OCI-LY7 (cell line): ENCODE measurements at places on chromosomes 7 and 10.

DNA sequence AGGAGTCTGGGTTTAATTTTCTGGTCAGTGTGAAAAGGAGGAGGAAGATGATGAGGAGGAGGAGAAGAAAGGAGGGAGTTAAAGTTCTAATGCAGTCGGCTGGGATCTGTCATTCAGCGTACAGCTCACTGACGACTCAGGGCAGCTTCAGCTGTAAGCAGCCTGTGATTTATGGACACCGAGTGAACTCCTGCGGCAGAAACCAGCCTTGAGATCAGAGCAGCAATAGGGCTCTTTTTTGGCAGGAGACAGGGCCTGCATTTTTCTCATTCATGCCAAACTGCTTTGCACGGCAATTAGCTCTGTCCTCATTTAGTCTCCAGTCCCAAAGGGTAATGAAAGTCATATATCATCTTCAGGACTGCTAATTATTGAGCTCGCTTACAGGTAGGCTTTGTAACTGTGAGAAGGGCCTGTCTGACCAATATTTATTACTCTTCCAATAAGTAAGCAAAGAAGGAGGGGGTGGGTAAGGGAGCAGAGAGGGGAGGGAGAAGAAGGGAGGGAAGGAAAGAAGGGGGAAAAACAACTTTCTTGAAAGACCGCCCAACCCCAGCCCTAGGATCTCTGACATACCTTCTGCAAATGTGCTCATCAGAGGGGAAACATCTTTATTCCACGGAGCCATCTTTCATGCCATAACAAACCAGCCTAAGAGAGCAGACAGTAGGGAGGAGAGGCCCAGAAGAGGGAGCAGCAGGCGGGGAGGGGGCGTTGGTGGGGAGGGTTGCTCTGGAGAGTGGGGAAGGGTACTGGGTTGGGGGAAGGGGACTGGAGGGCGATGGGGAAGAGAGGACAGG lies 48.1 kb upstream of the COMTD1 start:
- DNase-seq: no peak

GRCh38 chr7:104986628-104987259 lies 27.3 kb upstream of the KMT2E start:
- peak; percentile 35 for DNase-seq

- DNase-seq: no peak
Observed at GRCh38 chr10:75779276-75779675, 347.9 kb downstream of the LRMDA start.

GRCh38 chr7:148211740-148212151 lies 378.8 kb upstream of the C7orf33 start:
- DNase-seq: no peak

DNA sequence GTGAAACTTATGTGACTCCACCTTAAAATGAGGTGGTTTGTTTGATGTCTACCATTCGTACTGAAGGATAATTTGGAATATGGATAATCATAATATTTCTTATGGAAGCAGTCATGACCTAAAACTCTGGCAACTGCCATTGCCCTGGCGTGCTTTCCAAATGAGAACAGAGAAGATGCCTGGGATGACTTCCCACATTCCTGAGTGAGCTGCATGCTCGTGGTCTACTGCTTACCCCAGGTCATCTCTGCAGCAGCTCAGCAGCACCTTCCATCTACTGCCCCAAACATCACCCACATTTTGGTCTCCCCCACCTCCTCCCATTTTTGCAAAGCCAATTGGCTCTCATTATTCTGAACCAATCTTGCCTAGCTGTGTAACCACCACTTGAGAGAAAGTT lies 40.1 kb downstream of the LYZL1 start:
- DNase-seq: no peak

DNA sequence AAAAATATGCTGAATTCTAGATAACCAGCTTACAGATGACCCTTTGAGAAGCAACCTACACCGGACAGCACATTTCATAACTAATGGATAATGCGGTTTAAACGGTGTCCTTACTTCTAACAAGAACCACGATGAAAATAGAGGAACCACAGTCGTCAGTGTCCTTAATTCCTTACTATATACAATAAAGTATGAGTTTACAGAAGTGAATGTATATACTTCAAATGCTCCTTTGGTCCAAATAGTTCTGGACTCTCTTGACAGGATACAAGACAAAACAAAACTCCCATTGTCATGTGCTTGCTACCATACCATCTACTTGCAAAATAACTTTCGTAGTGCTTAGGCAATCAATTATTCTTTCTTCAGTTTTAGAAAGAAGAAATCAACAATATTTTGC lies 2.4 kb downstream of the NAMPT start:
- no peak for DNase-seq

GRCh38 chr10:72229261-72230251 lies 13.5 kb upstream of the ASCC1 start:
- no peak for DNase-seq

DNA sequence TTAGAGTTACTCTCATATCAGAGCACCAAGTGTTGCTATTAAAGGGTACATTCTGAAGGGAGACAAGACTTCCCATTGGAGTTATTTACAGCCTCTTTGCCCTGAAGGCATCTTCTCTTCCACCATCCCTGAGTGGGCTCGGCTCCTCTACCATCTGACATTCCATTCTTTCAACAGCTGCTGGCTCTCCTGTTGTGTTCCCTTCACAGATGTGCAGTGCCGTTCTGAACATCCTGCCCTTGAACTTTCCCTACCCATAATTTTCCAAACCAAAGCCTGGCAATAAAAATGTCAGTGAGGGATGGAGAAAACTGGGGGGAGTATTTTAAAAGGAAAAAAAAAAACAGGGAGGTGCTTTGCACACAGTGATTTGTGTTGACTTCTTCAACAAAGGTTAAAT lies 392.9 kb downstream of the KCNMA1 start:
- no peak for DNase-seq

GRCh38 chr7:44634187-44634838 lies 27.9 kb downstream of the OGDH start:
- DNase-seq: no peak

DNA sequence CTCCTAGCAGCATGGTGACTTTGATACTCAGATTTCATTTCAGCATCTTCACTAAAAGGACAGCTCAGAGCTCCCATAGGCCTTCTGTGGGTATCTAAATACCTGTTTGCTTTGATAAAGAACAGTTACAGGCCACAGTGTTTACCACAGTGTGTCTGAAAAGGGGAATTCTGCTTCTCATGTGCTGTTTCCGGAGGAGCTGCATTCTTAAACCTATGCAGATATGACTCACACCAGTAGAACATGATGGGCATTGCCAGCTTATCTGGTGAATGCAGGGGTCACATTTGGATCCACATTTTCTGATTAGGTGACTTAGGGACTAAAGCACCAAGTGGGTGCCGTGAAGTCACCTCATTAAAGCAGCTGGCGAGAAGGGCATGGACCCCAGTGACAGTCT lies 52.6 kb downstream of the TRRAP start:
- no peak for DNase-seq

GRCh38 chr7:10875080-10875479 lies 98.6 kb upstream of the PHF14 start:
- no peak for DNase-seq

- no peak for DNase-seq
Observed at GRCh38 chr7:131294553-131294952, 33.1 kb upstream of the MKLN1 start.

GRCh38 chr7:108282427-108282996 lies 152.4 kb upstream of the LAMB4 start:
- no peak for DNase-seq

GRCh38 chr10:2079603-2080078 lies 342.3 kb upstream of the ADARB2 start:
- no peak for DNase-seq

GRCh38 chr10:22659866-22660265 lies 54.5 kb downstream of the PIP4K2A start:
- no peak for DNase-seq

GRCh38 chr10:8532647-8533046 lies 478.2 kb downstream of the GATA3 start:
- no peak for DNase-seq

DNA sequence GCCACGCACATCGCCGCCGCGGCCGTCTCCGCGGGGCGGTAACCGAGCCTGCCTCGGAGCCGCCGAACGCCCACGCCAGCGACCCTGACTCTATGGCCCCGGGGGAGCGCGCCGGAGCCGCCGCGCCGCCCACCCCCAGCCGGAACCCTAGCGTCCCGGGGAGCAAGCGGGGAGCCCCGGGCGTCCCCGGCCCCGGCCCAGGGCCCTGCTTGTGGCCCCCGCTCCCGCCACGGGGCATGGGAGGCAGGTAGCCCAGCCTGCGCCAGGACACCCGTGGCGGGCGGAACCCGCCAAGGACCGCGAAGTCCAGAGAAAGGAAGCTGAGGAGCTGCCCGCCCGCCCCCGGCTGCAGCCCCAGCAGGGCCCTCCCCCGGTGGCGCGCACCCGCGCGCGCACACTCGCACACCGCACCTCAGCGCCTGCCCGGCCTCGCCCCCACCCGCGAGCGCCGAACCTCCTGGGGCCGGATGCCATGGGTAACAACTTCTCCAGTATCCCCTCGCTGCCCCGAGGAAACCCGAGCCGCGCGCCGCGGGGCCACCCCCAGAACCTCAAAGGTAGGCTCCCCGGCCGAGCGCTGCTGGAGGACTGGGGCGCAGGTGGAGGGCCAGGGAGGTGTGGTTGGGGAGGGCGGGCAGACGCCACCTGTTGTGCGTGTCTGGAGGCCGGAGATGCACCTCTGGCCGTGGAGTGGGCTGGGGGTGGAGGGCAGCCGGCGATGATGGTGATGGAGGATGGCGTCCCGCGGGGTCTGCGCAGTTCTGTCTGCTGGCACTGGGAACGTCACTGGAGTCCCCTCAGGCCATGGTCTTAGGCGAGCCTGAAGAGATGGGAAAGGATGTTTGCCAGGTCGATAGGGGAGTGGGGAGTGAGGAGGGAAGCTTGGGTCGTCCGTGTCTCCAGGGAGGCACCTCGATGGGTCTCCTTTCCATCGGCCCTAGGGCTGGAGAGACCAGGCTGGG lies 692 bp downstream of the NEURL1 start:
- no peak for DNase-seq

DNA sequence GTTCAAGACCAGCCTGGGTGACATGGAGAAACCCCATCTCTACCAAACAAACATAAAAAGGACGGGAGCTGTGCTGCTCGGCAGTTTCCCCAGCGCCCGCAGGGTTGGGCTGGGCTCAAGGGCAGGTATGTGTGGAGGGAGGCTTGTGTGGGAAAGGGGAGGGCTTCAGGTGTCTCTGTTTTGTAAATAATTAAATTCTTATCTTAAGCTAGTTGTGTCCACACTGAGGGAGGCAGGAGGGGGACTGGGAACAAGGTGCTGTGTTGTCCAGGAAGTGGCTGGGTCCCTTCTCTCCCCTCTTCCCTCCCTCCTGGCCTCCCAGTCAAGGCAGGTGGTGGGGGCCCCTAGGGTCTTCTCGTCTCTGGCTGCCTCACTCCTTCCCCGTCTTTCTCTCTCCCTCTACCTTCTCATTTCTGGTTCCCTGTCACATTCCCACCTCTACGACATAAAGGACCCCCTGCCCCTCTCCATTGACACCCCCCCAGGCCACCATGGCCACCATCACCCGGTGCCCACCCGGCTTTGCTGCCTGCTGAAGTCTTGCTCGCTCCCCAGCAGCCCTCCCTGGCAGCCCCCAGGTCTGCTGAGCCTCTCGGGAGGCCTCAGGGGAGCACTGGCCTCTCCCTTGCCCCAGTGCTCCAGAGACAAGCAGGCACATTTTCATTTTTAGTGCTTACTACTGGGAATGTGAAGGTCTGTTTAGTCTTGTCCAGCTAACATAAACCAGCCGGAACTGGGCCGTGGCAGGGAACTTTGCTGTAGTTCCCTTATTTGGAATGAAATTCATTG lies 19.3 kb downstream of the NEURL1 start:
- DNase-seq: no peak

GRCh38 chr10:20744821-20745220 lies 152.3 kb downstream of the NEBL start:
- no peak for DNase-seq

- no peak for DNase-seq
Observed at GRCh38 chr7:138575897-138576428, 115.9 kb downstream of the TRIM24 start.

DNA sequence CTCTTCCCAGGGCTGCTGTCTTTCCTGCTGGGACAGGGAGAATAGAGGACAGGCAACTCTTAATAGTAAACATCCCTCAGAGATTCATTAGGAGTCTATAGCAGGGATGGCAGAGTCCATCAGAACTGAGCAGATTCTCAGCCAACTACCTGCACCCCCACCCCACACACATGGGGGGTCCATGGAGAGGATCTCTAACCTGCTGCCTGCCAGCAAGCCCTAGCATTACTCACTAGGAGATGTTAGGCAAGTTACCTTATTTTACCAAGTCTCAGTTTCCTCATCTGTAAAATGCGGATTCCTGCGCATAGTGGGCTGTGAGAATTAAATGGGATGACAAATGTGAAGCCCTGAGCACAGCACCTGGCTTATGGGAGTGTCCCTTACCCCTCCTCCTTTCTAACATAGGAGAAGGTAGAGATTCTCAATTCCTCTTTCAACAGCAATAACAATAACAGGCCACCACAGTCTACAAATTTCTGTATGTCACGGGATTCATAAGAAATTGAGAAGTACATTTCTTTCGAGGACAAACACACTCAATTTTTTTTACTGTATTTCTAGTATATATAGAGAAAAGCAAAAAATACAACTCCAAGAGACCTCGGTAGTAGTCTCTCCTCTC lies 23.8 kb upstream of the WDR11 start:
- no peak for DNase-seq

DNA sequence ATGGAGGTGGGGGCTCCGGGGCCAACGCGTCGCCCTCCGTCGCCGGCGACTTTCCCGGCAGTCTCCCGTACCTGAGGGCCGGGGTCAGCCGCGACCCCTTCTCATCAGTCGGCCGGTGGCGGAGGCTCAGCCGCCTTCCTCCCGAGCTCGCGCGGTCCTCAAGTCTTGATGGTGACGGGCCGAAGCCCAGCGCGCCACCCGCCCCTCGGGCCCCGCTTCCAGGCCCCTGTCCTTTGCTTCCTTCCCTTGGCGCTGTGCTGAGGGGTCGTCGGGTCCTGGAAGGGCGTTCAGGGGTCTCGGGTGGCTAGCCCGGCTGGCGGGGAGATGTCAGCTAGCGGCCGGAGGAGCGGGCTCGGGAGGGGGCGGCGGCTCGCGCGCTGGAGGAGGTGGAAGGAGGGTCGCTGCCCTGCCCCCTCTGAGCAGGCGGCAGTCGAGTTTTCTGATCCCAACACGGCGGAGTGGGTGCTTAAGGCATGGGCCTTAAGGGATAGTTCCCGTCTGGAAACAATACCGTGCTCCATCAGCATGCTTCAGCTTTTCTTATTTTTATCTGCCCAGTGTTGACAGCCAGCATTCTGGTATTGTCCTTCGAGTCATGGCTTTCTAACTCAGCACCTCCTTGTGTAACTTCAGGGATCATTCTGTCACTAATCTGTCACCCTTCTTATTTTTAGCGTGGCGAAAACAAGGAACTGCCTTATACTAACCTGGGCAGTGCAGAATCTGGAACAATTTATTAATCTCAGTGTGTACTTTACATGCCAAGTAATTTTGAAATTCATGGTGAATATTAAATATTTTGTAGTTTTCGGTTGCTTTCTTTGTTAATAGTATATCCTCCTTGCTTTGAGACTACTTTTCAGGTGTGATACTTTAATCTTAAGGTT lies 748 bp downstream of the PHTF2 start:
- DNase-seq: peak; percentile 51
